Stimulated activated CD8-positive, alpha-beta memory T cell treated with anti-CD3 and anti-CD28 coated beads, Interleukin-7, amount 100 ng/mL, for 1 hour (primary cell): ENCODE measurements at places on chromosomes 2 and 18.

DNA sequence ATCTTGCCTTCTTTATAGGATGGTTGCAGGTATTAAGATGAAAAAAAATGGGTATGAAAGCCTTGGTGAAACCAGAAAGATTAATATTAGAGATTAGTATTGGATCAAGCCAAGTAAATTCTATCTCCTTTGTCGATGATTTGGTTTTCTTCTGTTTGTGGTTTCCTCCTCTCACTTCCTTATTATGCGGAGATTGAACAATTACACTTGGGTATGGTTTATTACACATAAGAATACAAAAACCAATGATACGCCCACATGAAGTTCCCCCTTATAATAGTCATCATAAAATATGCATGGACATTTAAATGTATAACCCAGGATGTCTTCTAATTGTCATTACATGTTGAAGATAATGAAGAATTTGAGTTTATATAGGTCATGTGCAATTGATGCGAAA lies 4.9 kb downstream of the LTBP1 start:
- DNase-seq: no peak

GRCh38 chr2:143905587-143905986 lies 614.3 kb downstream of the ZEB2 start:
- DNase-seq: no peak

- no peak for DNase-seq
Observed at GRCh38 chr2:3486047-3487027, 33.0 kb downstream of the ADI1 start.

DNA sequence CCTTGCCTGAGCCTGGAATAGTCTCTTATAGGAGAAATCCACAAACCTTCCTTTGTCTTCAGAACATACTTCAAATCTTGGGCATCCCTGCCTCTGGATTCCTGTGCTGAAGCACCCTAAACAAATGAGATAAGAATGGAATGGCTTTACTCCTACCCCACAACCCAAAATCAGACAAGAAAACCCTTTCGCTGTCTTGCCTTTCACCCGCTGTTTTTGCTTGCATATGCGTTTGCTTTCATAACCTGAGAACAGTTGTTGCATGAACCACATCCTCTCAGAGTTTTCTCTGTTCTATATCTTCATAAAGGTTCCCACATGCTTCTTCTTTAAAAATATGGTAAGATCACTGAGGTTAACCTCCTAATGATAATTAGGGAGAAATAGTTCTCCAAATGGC lies 132.1 kb upstream of the MAP3K20 start:
- DNase-seq: no peak

GRCh38 chr2:206614811-206615210 lies 27.5 kb upstream of the FAM237A start:
- DNase-seq: no peak

DNA sequence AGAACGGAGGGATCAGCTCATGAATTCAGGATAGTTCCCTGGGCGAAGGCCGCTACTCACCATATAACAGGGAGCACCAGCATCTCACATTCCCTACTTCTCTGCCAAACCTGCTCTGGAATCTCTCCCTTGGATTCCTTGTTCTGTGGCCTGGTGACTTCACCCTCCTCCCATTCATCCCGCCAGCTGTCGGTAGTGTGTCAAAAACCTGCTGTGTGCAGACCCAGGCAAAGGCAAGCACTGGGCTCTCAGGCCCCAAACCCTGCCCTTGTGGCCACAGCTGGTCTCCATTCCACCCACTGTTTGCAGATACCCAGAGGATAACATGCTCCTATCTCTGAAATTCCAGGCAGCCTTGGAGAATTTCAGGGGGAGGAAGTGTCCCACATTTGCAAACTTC lies 151.6 kb downstream of the CAPN13 start:
- DNase-seq: no peak

DNA sequence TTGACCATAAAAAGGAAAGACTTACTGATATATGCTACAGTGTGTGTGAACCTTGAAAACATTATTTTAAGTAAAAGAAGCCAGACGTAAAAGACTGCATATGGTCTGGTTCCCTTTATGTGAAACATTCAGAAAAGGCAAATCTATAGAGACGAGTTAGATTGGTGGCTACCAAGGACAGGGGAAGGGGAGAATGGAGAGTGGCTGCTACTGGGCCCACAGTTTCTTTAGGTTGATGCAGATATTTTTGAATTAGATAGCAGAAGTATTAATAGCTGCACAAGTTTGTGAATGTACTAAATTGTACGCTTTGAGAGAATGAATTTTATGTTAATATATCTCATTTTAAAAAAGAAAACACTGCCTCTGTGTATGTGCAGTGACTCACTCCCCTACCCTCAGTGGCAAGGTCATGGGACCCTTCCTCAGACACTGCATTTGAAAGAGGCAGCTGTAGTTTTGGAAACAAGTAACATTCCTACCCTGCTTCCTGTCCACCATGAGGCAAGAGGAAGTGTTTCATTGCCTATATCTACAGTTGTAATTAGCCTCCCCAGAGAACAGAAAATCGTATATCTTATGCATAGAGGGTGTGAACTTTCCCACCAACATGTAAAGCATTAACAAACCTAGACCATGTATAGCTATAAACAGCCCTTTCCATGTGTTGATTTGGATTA lies 29.8 kb upstream of the ARMC9 start:
- no peak for DNase-seq

GRCh38 chr2:16023506-16024360 lies 83.4 kb downstream of the MYCN start:
- DNase-seq: no peak

DNA sequence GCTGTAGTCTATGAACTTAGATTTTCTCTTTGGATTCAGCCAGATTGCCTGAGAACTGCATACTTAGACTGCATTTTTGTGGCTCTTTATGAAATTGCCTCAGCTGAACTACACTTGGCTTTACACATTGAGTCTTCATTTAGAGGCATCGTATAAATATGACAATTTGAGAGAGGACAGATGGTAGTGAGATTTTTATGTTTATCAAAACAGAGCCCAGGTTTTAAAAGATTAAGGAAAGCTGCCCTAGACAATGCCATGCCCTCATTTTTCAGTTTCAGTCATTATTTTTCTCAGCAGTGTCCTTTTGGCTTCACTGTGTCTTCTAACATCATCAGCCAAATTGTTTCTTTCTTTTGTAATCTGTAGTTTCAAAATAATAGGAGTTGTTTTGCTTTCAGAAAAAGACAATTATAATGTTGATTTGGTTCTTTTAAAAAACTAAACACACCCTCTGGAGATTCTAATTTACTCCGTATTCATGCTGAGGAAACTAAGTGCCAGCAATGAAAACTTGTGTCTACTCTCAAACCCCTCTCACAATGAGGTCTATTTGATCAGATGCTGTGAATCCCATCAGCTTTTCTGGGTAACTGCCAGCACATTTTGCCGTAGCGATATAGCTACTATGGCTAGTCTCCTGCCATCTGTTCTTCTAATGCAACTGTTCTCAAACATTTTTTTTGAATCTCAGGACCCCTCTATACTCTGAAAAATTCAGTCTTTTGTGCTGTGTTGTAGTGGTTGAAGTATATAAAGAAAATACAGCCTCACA lies 46.2 kb downstream of the TWSG1 start:
- no peak for DNase-seq

GRCh38 chr2:105454801-105455485 lies 56.1 kb upstream of the FHL2 start:
- no peak for DNase-seq

GRCh38 chr2:217151509-217152206 lies 291.8 kb upstream of the TNP1 start:
- DNase-seq: no peak

GRCh38 chr18:35345460-35345921 lies 1.3 kb upstream of the ZNF24 start:
- DNase-seq: no peak

GRCh38 chr18:58699551-58699950 lies 28.3 kb downstream of the MALT1 start:
- no peak for DNase-seq
